ENCODE measurements at places on chromosomes 3 and 15.
A peak's percentile ranks its signal among the peaks of the same experiment; 100 is the strongest.

- no peak for DNase-seq
Observed at GRCh38 chr3:77102951-77103769, 63.3 kb downstream of the ROBO2 start.

GRCh38 chr3:77467702-77468625, 428.1 kb downstream of the ROBO2 start:
- DNase-seq, result no peak

DNA sequence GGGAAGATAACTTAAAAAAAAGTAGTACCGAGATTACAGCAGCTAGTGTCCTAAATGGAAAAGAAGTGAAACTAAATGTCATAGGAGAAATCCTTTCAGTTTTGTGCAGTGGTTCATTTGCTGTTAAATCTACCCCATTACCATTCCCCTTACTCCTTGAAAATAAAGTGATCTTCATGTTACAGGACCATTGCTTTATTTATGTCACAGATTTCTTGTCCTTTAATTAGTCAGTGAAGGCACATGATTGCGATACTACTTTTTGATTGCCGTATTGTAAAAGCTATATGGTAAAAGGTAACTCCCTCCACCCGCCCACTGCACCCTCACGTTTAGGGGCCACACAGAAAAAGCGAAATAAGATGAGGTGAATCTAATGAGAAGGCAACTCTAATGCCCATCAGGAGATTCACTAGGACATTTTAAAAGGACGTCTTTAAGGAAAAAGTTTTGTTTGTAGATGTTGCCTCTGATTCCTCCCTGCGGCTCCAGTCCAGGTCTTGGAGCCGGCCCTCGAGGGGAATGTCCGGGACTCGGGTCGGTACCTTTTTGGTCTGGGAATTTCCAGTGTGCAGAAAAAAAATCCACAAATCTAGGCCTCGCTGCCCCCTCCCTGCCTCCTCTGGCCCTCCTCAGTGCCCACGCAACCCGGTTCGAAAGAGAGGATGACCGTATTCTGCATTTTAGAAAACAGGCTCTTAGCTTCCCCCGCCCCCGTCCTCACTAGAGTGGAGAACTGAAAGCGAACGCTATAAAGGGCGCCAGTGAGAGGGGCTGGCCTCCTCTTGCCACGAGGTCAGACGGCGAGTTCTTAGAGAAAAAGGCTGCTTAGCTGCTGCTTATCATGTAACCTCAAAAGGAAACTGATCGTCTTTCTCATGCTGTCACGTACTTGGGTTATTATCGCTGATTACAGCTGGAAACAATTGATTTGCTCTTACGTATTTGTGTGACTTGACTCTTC, 21.8 kb upstream of the NFKBIZ start:
- DNase-seq, result peak; percentile 75

DNA sequence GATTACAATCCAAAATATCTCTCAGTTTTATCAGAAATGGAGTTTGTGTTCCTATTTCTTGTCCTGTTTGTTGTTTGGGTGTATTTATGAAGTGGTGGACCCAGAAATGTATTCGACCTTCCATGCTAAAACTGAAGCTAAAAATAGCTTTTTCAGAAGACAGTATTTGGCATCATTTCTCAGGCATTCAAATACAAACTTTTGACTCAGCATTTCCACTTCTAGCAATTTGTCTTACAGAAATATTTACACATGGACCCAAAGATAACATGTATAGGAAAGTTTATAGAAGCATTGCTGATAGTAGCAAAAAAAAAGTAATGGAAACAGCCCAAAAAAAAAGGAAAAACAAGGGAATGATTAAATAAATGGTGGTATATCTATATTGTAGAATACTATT, 156.3 kb downstream of the HCN4 start:
- DNase-seq, result no peak
